Kidney (tissue), 22 donors: ENCODE measurements at places on chromosomes 2 and 18. TPM values are rescaled to one million over a fixed set of nuclear protein-coding genes. Genes with fewer than 3 reads are reported as not detected.

Gene SLC30A3
- polyA plus RNA-seq = not detected

Gene MC4R
- not detected for polyA plus RNA-seq

Gene RTP5
- polyA plus RNA-seq = not detected

Gene SGPP2
- polyA plus RNA-seq = 8.2 TPM

Gene CCDC142
- 2.8 TPM for polyA plus RNA-seq

Gene TDRD15
- polyA plus RNA-seq = not detected

Gene SLC5A7
- polyA plus RNA-seq = 0.75 TPM

Gene MAL
- polyA plus RNA-seq = 1,006 TPM

Gene ESPNL
- polyA plus RNA-seq = 0.28 TPM

Gene STRADB
- 60.3 TPM for polyA plus RNA-seq

Gene RAB31
- 17.3 TPM for polyA plus RNA-seq

Gene MEP1B
- polyA plus RNA-seq = not detected

Gene SLC23A3
- 10.9 TPM for polyA plus RNA-seq

Gene KCNJ13
- 2.0 TPM for polyA plus RNA-seq

DNA sequence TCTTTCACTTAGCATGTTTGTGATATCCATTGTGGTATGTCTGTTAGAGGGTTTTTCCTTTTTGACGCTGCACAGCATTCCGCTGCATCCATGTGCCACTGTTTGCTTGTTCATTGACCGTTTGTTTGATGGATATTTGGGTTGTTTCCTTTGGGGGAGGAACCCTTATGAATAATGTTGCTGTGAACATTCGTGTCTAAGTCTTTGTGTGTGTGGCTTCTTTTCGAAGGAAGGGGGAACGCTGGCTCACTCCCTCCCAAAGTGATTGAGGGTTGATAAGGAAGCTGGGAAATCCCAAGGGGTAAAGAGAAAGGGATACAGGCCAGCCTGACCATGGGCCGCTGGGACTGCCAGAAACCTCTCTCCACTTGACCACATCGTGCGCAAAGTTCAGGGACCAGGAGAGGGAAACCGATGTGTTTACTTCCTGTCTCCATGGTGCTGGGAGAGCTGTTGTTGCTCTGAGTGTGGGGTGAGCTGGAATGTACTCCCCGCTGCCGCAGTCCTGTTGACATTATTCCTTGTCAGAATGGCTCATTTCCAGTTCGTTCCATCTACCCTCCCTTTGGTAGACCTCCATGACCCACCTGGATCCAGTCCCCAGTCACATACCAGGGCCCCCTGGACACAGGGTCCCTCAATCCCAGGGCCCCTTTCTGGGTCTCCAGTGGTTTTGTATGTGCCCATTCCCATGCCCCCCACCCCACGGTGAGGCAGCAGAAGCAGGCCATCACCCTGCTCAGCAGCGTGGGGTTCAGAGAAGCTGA lies 39.6 kb downstream of the HS1BP3 start:
- peak; percentile 93 for DNase-seq

- peak; percentile 49 for DNase-seq
These were observed 133.8 kb downstream of the AGAP1 start for GRCh38 chr2:235627682-235628081.

DNA sequence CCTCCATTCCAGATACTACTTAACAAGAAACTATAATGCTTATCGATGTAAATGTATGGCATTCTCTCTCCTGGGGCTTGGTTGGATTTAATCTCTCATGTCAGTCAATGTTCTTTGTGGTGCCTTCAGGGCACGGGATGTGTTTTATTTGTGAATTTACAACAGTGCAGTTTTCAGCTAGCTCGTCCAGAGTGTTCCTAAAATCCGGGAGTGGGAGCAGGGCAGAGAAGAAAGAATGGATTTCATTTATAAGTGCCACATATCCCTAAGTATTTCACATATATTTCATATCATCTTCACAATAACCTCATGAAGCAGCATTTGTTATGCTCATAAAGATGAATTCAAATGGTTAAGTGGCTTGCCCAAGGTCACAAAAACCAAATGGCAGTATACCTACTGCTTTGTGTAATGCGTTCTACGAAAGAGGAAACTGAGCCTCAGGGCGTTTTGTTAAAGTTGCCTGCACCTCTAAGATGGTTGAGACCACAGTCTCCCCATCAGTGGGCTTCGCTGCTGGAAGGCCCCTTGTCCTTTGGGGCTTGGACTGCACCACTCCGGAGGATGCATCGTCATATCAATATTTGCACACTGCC lies 134.7 kb upstream of the MGAT5 start:
- DNase-seq = no peak

DNA sequence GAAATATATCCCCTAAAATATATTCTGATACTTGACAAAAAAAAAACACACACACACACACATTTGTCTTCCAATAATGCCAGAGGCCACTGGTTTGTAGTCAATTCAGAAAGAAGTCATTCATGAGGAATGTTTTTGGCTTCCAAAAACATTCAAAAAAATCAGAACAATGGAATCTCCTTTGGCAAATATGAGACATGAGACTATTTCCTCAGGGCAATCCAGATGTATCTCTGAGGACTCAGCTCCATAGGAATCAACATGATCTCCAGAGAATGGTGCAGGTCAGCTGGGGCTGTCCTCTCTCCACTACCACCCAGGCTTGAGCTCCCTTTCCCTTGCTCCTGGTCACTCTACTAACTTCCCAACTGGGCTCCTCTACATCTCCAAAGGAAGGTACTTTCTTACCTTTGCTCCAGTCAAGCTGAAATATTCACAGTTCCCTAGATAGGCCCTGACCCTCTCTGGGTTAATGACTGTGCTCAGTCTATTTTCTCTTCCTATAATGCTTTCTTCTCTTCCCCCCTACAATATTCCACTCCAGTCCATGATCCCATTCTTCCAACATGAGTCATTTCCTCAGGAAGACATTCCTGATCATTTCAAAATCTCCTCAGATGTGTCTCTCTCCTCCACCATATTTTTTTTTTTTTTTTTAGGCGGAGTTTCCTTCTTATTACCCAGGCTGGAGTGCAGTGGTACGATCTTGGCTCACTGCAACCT lies 145.3 kb downstream of the C1D start:
- DNase-seq = no peak

- no peak for DNase-seq
These were observed 248.1 kb downstream of the ASXL3 start for GRCh38 chr18:33826151-33826550.

GRCh38 chr2:39024833-39025232 lies 96.0 kb downstream of the SOS1 start:
- no peak for DNase-seq

- no peak for DNase-seq
These were observed 40.7 kb upstream of the APCDD1 start for GRCh38 chr18:10413722-10414121.

DNA sequence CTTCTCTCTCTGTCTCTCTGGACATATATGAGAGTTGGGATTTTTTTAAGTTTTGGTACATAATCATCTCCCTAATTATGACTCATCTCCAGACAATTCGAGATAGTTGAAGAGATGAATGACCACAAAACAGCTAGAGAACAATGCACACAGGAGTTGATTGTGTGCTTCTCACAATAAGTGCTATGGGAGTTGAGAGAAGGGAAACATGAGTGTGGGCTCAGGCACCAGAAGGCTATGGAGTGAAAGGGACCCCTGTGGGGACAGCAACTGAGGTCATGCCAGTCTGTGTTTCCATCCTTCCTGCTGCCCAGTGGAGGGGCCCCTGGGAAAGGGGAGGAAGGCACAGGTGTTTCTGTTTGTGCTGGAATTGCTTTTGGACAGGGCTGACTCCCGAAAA lies 6.5 kb upstream of the YWHAQ start:
- DNase-seq = no peak

DNA sequence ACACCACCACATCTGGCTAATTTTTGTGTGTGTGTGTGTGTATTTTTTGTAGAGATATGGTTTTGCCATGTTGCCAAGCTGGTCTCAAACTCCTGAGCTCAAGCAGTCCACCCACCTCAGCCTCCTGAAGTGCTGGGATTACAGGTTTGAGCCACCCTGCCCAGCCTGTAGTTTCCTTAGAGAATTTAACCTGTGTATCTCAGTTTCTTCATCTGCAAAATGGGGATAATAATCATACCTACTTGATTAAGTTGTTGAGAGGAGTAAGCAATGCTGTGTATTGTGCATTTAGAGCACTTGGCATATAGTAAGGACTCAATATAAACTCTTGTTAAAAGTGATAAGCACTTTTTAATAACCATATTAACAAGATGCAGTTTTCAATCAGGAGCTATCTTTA lies 6.3 kb upstream of the SANBR start:
- no peak for DNase-seq

DNA sequence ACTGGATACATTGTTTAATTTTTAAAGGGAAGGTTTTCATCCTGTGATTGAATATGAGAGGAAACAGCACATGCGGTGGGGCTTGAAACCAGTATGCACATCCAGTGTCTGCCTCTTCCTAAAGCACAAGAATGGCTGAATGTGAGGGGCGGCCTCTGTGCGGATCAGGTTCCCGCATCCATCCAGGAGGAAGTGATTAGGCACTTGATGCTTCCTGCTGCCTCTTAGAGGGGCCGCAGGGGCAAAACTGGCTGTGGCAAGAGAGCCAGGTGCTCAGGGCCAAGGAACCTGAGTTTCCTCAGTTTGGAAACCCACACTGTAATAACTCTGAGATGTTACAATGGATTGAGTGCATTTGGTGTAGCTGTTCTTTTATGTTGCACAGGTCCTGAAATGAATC lies 48.8 kb downstream of the THNSL2 start:
- peak; percentile 64 for DNase-seq

DNA sequence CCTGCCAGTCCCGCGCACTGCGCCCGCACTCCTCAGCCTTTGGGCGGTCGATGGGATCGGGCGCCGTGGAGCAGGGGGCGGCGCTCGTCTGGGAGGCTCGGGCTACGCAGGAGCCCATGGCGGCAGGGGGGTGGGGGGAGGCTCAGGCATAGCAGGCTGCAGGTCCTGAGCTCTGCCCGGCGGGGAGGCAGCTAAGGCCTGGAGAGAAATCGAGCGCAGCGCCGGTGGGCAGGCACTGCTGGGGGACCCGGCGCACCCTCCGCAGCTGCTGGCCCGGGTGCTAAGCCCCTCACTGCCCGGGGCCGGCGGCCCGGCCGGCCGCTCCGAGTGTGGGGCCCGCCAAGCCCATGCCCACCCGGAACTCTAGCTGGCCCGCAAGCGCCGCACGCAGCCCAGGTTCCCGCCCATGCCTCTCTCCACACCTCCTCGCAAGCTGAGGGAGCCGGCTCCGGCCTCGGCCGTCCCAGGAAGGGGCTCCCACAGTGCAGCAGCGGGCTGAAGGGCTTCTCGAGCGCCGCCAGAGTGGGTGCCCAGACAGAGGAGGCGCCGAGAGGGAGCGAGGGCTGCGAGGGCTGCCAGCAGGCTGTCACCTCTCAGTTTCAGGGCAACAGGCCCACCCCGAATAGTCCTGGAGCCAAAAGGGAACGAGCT lies 74.1 kb downstream of the PSMG2 start:
- DNase-seq = no peak

- DNase-seq = no peak
These were observed 205.8 kb upstream of the SALL3 start for GRCh38 chr18:78773819-78774218.

- no peak for DNase-seq
These were observed 31.8 kb upstream of the MTCL1 start for GRCh38 chr18:8673256-8674209.

- DNase-seq = no peak
These were observed 81.7 kb upstream of the SEC11C start for GRCh38 chr18:59057969-59058368.

- DNase-seq = no peak
These were observed 396.7 kb downstream of the CDH2 start for GRCh38 chr18:27780061-27780745.

GRCh38 chr2:59538398-59538911 lies 1015.0 kb downstream of the BCL11A start:
- no peak for DNase-seq
